Endothelial cell of umbilical vein (primary cell): ENCODE measurements at places on chromosomes 16 and 17. TPM values are rescaled to one million over a fixed set of nuclear protein-coding genes. Genes with fewer than 3 reads are reported as not detected.

The RUSF1 gene
- total RNA-seq = 36.4 and 36.8 TPM in 2 replicates

DNA sequence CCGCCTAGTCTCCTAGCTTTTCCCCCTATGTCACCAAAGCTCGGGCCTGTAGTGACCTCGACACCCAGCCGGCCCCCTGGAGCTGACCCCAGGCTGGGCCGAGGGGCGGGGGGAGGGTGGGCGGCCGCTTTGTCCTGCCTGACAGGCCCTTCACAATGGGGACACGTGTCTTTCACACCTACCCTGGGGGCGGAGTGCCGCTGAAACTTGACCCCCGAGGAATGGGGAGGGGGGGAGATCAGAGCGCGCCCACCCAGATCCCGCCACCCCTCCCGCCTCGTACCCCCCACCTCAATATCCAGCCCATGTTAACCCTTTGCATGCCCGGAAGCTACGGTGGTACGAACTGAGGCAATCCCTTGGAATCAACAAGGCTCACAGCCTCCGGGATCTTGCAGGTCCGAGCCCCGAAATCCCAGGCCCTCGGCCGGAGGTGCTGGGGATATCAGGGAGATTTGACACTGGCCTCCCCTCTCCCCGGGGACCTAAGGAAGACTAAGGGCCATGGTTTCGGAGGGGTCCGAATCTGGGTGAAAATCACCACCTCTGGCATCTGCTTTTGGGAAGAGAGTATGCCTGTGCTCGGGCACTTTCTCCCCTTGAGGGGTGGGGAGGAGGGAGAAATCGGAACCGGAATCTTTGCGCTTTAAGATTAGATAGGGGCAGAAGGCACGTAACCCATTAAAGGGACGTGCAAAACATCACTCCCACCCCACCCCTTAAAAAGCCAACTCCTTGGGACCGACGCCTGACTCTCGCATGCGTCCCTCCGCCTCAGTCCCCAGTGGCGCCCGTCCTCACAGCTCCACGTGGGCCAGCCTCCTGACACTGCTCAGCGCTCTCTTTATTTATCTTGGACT lies 2.6 kb downstream of the NOG start:
- DNase-seq = no peak

- no peak for DNase-seq
These were observed 38.8 kb upstream of the HOXB13 start for GRCh38 chr17:48767263-48767774.

DNA sequence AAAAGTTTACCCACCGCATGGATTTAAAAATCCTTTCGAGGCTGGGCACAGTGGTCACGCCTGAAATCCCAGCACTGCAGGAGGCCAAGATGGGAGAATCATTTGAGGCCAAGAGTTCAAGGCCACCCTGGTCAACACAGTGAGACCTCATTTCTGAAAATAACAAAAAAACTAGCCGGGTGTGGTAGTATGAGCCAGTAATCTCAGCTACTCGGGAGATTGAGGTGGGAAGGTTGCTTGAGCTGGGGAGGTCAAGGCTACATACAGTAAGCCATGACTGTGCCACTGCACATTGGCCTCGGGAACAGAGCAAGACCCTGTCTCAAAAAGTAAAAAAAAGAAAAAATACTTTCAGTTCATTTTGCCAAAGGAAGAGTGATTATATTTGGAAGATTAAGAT lies 12.7 kb downstream of the GNA13 start:
- no peak for DNase-seq

DNA sequence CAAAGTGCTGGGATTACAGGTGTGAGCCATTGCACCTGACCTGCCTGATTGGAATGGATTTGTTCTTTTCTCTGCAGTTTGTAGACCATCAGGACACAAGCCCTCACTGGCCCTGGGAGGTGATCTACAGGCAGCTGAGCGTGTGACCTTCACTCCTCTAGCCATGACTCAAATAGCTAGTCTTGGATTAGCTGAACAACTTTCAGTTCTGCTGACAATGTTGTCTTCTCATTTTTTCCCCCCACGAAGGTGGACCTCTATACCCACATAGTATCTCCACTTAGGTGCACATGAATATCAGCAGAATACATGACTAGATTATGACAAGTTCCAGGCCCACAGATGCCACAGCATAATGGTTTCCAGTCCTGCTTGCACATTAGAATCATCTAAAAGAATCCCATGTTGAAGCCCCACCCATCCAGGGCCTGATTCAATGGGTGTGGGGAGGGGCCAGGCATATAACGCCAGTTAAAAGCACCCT lies 36.8 kb downstream of the HS3ST3B1 start:
- no peak for DNase-seq

The SLC25A19 gene
- 16.8 and 20.9 TPM in 2 replicates for total RNA-seq

DNA sequence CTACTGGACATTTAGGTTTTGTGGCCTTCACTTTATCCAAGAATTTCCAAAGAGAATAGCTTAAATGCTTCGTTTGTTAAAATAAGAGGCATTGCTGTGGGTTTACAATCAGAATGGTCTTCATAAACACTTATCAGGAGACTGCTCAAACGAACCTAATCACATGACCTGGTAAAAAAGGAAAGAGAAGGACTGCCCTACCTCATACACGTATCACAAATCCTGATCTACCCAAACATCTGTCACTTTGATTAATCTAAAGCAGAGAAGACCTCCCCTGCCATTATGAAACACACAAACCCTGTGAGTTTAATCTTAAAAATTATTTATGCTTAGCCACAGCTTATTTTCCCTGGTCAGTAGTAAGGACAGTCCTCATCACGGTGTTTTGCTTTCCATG lies 76.6 kb downstream of the PARN start:
- no peak for DNase-seq

DNA sequence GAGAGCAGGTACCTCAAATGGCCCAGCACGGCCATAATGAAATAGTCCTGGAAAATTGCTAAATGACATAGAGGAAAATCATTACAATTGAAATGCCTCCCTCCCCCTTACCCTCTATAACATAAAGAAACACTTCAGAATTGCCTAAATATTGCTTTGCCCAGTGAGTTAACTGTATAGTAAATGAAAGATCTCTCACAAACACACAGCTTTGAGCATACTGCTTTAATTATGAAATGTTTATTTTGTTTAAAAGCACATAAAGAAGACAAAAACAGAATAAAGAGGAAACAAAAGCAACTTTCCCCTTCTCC lies 9.3 kb upstream of the ADAMTS18 start:
- no peak for DNase-seq

DNA sequence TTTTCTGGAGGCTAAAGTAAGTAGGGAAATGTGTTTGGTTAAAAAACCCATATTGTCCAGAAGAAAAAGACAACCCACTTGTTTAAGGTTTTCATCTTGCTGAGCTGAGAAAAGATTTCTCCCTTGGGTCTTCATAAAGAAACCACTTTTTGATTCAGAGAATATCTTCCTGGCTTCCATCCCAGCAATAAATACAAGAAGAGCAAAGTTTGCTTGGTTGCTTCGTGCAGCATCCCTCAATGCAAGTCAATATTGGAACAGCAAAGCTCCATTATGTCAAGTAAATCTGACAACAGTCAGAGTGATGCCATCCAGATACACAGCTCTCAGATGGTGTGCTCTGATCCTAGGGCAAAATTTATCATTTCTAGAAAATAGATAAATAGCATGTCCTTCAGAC lies 118.9 kb upstream of the PIRT start:
- DNase-seq = no peak

DNA sequence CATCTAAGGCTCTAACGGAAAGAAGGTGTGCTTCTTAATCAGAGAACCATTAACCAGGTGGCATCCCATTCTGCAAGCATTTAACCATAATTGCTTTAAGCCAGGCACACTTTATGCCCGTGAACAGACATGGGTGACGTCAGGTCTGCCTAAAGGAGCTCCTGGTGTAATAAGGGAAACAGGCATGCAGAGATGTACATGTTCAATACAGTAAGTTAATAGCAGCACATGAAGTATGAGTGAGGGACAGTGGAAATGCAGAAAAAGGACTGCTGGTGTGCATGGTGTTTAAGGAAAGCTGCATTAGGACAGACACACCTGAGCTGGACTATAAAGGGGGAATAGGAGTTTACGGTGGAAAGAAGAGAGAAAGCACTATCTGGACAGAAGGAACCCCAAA lies 18.6 kb downstream of the DYNLRB2 start:
- no peak for DNase-seq

- DNase-seq = no peak
These were observed 3.6 kb downstream of the PIEZO1 start for GRCh38 chr16:88781140-88782077.

The CHRNE gene
- total RNA-seq = 0.76 and 0.84 TPM in 2 replicates

The CMTM2 gene
- total RNA-seq = not detected in 2 replicates
